Keratinocyte (primary cell): ENCODE measurements at places on chromosomes 12 and 14.
A peak's percentile ranks its signal among the peaks of the same experiment; 100 is the strongest.

DNA sequence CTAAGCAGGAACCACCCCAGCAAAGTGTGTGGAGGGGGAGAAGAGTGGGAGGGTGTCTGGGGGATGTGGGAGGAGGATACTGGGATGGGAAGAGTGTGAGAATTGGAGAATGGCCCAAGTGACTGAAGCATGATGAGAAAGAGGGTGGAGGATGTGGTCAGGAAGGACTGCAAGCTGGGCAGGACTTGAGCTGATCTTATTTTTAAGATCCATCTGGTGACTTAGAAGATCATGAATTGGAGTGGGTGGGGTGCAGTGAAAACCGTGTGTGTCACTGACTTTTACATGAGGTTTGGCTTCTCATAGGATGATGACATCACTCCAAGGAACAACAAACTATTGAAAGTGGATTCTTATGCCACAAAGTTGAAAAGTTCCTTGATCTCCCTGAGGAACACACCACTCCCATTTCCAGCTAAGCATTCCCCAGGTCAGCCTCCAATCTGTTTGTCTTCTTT, 287.5 kb downstream of the GALC start:
- no peaks in the 10 kb centered on the region for H3K27me3 ChIP-seq
- H3K4me3 ChIP-seq, result no peak overlapping the region
- H3K4me1 ChIP-seq, result no peaks in the 10 kb centered on the region
- no peak for DNase-seq
- no peaks in the 10 kb centered on the region for H3K36me3 ChIP-seq

GRCh38 chr12:15001733-15002382, 29.0 kb downstream of the PDE6H start:
- peaks cover 4% of the 10 kb centered on the region for H3K27me3 ChIP-seq
- no peaks in the 10 kb centered on the region for H3K4me1 ChIP-seq
- H3K36me3 ChIP-seq, result no peaks in the 10 kb centered on the region
- no peak for DNase-seq
- no peak overlapping the region for H3K27ac ChIP-seq

DNA sequence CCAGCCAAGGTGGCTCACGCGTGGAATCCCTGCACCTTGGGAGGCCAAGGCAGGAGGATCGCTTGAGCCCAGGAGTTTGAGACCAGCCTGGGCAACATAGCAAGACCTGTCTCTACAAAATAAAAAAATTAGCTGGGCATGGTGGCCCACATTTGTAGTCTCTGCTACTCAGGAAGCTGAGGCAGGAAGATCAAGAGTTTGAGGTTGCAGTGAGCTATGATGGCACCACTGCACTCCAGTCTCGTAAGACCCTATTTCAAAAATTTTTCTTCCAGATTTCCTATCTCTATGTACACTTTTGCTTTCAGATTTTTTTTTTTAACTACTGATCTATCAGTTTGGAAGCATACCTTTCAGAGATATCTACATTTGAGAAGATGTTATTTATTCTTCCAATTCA, 15.3 kb downstream of the SNX6 start:
- no peak overlapping the region for H3K4me3 ChIP-seq
- no peak overlapping the region for H3K27ac ChIP-seq
- DNase-seq, result no peak
- H3K27me3 ChIP-seq, result no peaks in the 10 kb centered on the region
- peaks cover 7% of the 10 kb centered on the region for H3K36me3 ChIP-seq
- H3K4me1 ChIP-seq, result no peaks in the 10 kb centered on the region

GRCh38 chr14:22472466-22472865, 116.6 kb downstream of the DAD1 start:
- H3K27me3 ChIP-seq, result no peaks in the 10 kb centered on the region
- H3K36me3 ChIP-seq, result no peaks in the 10 kb centered on the region
- no peak overlapping the region for H3K27ac ChIP-seq
- no peak for DNase-seq

- H3K4me1 ChIP-seq, result no peaks in the 10 kb centered on the region
- H3K27ac ChIP-seq, result no peak overlapping the region
- no peaks in the 10 kb centered on the region for H3K36me3 ChIP-seq
- no peak overlapping the region for H3K4me3 ChIP-seq
Observed at GRCh38 chr12:31895449-31896150, 63.6 kb upstream of the RESF1 start.

GRCh38 chr12:46492471-46493085, 120.0 kb upstream of the SLC38A2 start:
- H3K36me3 ChIP-seq, result no peaks in the 10 kb centered on the region
- no peak overlapping the region for H3K4me3 ChIP-seq
- no peaks in the 10 kb centered on the region for H3K27me3 ChIP-seq
- peak; percentile 56 for DNase-seq
